ENCODE measurements at places on chromosomes 6 and 20. TPM values are rescaled to one million over a fixed set of nuclear protein-coding genes. Genes with fewer than 3 reads are reported as not detected.

Gene JPH2
- 41.1 TPM for total RNA-seq

GRCh38 chr6:15953152-15953880 lies 175.6 kb upstream of the MYLIP start:
- no peak for DNase-seq

Gene HUS1B
- total RNA-seq: 0.94 TPM

DNA sequence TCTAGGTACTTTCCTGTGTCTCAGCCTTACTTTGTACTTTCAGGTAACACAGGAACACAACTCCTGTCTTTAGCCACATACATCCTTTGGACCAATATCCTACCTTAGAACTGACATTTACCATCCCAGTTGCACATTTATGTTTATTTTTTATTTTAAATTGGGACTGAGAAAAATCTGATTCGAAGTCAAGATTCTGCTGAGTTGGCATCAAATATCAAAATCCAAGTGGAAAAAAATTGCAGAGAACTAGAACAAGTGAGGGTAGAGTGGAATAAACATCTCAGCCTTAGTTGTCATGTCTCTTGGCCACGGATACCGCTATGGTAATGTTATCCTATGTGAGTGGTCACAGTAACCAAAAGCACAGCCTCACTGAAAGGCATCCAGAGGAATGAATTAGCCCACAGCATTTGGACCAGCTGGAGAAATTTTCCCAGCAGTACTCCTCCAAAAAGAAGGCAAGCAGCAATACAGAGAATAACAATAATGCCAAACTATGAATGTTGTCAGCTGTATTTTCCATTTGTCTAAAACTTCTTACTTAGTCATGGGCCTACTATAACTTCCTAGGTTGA lies 17.6 kb upstream of the EYA4 start:
- no peak for DNase-seq

Gene DCDC2
- 4.2 TPM for total RNA-seq

Gene ADGRF1
- total RNA-seq: 112 TPM

Gene SLC22A7
- not detected for total RNA-seq
